Type B pancreatic cell (in vitro differentiated cells): ENCODE measurements at places on chromosomes 12 and 14. TPM values are rescaled to one million over a fixed set of nuclear protein-coding genes. Genes with fewer than 3 reads are reported as not detected.

DNA sequence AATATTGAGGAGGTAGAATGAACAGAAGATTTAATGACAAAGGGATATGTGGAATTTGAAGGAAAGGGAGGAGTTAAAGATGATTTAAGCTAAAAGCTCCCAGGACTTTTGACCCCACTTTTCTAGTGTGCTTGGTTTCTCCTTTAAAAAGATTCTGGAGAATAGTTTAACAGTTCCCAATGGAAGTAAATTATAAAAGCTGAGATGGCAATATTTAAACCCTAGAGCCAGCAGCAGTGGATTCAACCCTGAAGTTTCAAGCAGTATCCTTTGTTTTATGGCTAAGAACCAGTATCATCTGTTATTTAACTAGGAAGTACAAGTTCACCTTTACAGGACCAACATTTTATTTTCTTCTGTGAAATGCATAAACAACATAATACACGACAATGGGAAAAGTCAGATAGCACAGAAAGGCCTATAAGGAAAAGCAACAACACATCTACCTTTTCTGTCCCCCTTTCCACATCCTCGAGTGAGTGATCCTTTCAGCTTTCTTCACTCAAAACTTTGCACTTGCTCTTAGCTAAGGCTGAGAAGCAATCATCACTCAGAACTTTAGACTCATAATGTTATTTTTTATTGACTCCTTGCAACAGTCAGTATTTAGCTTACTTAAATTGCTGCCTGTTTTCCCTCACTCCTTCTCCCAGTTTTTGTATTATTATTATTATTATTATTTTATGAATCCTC lies 264.5 kb downstream of the FBXL14 start:
- peaks cover 5% of the 10 kb centered on the region for H3K4me1 ChIP-seq
- H3K36me3 ChIP-seq: peaks cover 42% of the 10 kb centered on the region
- no peak overlapping the region for H3K27ac ChIP-seq
- no peak for DNase-seq
- H3K27me3 ChIP-seq: no peaks in the 10 kb centered on the region
- no peak overlapping the region for H3K4me3 ChIP-seq

- H3K27me3 ChIP-seq: no peaks in the 10 kb centered on the region
- peaks cover 3% of the 10 kb centered on the region for H3K4me1 ChIP-seq
- peaks cover 15% of the 10 kb centered on the region for H3K36me3 ChIP-seq
- DNase-seq: no peak
These were observed 36.1 kb downstream of the PPHLN1 start for GRCh38 chr12:42361909-42362646.

- H3K4me3 ChIP-seq: no peak overlapping the region
- DNase-seq: no peak
- H3K4me1 ChIP-seq: peaks cover 27% of the 10 kb centered on the region
- peaks cover 8% of the 10 kb centered on the region for H3K27me3 ChIP-seq
- H3K27ac ChIP-seq: no peak overlapping the region
- H3K36me3 ChIP-seq: no peaks in the 10 kb centered on the region
These were observed 28.9 kb upstream of the STON2 start for GRCh38 chr14:81429028-81429427.

GRCh38 chr14:92997343-92998061 lies 74.6 kb downstream of the CHGA start:
- no peak overlapping the region for H3K4me3 ChIP-seq
- no peak overlapping the region for H3K27ac ChIP-seq
- H3K4me1 ChIP-seq: peaks cover 6% of the 10 kb centered on the region
- H3K36me3 ChIP-seq: no peaks in the 10 kb centered on the region
- H3K27me3 ChIP-seq: no peaks in the 10 kb centered on the region

- DNase-seq: no peak
- no peak overlapping the region for H3K27ac ChIP-seq
- H3K4me1 ChIP-seq: no peaks in the 10 kb centered on the region
- H3K4me3 ChIP-seq: no peak overlapping the region
- no peaks in the 10 kb centered on the region for H3K36me3 ChIP-seq
- no peaks in the 10 kb centered on the region for H3K27me3 ChIP-seq
These were observed 38.4 kb upstream of the CEP83 start for GRCh38 chr12:94498073-94498472.

DNA sequence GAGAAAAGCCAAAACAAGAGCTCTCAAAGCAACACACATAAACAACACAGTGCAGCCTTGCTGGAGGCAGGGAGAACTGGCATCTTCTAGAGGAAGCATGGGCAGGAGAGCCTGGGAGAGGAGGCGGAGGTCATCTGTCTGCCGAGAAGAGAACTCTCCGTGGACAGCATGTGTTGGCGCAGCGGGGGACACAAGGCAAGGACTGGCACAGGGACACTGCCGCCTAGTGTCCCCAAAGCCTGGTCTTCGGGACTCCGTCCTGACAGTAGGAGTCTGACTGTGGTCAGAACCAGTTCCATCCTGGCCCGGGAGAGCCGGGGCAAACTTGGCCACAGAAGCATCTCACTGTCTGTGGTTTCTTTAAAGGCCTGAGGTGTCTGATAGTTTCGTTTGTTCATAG lies 47.3 kb downstream of the KCNA1 start:
- H3K36me3 ChIP-seq: no peaks in the 10 kb centered on the region
- no peak overlapping the region for H3K4me3 ChIP-seq
- peaks cover 4% of the 10 kb centered on the region for H3K4me1 ChIP-seq
- H3K27ac ChIP-seq: no peak overlapping the region

DNA sequence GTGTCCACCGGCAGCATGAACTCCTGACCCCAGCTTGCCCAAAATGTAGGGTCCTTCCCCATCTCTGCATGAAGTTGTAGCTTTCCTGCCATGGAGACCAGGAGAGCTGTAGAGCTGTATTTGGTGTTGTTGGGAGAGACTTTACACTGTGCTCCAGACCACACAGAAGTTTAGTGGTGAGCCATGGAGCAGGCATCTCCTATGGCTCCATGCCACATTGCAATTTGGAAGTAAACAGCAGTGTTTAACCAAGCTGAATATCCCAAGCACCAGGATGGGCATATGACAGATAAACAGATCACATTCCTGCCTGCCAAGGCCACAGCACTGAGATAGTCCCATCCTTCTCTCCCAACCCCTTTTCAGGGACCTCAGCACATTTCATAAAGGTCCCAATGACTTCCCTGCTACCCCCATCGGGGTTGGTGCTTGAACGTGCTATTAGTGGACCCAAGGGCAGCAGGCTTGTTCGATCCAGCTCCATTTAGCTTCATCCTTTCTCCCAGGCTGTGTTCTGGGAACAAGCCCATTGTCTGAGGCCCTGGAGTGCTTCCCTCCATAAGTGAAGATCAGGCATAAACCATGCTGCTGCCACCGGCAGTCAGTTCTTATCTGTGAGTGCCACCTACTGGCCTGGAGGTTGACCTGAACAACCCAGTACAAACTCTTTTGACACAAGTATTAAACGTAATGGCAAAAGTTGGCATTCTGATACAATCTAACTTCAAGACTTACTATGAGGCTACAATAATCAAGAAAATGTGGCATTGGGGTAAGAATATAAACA lies 172.3 kb upstream of the ATXN7L3B start:
- no peak overlapping the region for H3K27ac ChIP-seq
- no peaks in the 10 kb centered on the region for H3K4me1 ChIP-seq
- H3K27me3 ChIP-seq: no peaks in the 10 kb centered on the region
- no peak overlapping the region for H3K4me3 ChIP-seq
- H3K36me3 ChIP-seq: no peaks in the 10 kb centered on the region
- DNase-seq: no peak

GRCh38 chr14:33566082-33566481 lies 384.8 kb downstream of the EGLN3 start:
- no peak overlapping the region for H3K27ac ChIP-seq
- H3K4me1 ChIP-seq: peaks cover 35% of the 10 kb centered on the region
- DNase-seq: no peak
- peaks cover under 1% of the 10 kb centered on the region for H3K27me3 ChIP-seq

DNA sequence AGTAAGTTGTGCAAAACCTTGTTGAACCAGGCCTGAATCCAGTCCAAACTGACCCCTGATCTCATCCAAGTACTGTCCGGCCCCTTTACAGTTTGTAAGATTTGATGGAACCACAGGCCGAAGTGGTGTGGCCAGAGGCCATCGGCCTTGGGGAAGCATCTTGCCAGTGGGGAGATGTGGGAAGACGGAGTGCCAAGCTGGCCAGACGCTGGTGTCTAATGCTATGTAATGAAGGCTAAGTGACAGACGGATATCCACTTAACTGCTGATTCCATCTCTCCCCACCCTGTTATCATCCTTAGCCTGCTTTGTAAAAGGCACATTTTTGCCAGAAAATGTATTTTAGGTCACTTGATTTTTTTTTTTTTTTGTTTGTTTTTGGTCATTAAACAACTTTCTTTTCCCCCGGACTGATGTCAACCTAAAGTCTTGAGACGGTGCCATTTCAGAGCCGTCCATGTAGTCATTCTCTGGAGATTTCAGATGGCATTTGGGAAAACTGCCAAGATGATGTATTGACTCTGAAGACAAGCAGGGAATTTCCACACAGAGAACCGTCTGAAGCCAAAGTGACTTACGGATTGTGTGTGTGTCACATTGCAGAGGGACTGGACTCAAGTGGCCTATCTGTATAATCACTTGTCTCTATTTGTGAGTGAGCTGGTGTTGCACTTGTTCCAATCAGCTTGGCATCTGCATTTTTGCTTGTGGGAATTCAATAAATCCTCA lies 86.5 kb upstream of the MANSC4 start:
- no peak overlapping the region for H3K27ac ChIP-seq
- no peaks in the 10 kb centered on the region for H3K27me3 ChIP-seq
- H3K36me3 ChIP-seq: peaks cover 10% of the 10 kb centered on the region
- no peak overlapping the region for H3K4me3 ChIP-seq
- no peaks in the 10 kb centered on the region for H3K4me1 ChIP-seq

GRCh38 chr12:30152705-30153104 lies 369.0 kb upstream of the TMTC1 start:
- peaks cover 6% of the 10 kb centered on the region for H3K36me3 ChIP-seq
- H3K4me1 ChIP-seq: no peaks in the 10 kb centered on the region
- no peak overlapping the region for H3K27ac ChIP-seq
- H3K4me3 ChIP-seq: no peak overlapping the region

DNA sequence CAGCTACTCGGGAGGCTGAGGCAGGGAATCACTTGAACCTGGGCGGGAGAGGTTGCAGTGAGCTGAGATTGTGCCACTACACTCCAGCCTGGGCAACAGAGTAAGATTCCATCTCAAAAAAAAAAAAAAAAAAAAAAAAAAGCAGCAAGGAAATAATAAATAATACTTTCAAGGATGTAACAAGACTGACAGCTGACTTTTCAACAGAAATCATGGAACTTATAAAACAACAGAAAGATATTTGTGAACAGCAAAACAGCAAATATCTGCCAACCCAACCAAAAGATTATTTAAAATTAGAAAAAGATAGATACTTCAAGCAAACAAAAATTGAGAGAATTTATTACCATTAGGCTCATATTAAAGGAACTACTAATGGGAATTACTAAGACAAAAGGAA lies 115.1 kb downstream of the TSHR start:
- H3K36me3 ChIP-seq: no peaks in the 10 kb centered on the region
- H3K4me3 ChIP-seq: no peak overlapping the region
- no peak overlapping the region for H3K27ac ChIP-seq
- H3K4me1 ChIP-seq: no peaks in the 10 kb centered on the region

KDM2B gene
- total RNA-seq: 36.9 and 51.7 TPM in 2 replicates

SMIM41 gene
- total RNA-seq: not detected in 2 replicates

POLE gene
- total RNA-seq: 67.3 and 113 TPM in 2 replicates

ATXN2 gene
- total RNA-seq: 63.4 and 80.9 TPM in 2 replicates

ATF7IP gene
- total RNA-seq: 102 and 136 TPM in 2 replicates

HOXC4 gene
- 6.7 and 47.9 TPM in 2 replicates for total RNA-seq

PLA2G1B gene
- total RNA-seq: not detected in 2 replicates
